Activated CD8-positive, alpha-beta T cell treated with anti-CD3 and anti-CD28 coated beads, Interleukin-2, amount 10 ng/mL, durations not matched to agents 7 days and 5 days (primary cell): ENCODE measurements at places on chromosomes 3 and 15.

- H3K4me1 ChIP-seq: peaks cover 11% of the 10 kb centered on the region
Measured at GRCh38 chr3:4695846-4696245, 202.7 kb downstream of the ITPR1 start.

- no peak for DNase-seq
- H3K4me3 ChIP-seq: no peak overlapping the region
Measured at GRCh38 chr15:92638291-92638708, 17.3 kb downstream of the FAM174B start.

- H3K4me3 ChIP-seq: no peak overlapping the region
- no peaks in the 10 kb centered on the region for H3K36me3 ChIP-seq
- H3K27me3 ChIP-seq: no peaks in the 10 kb centered on the region
Measured at GRCh38 chr3:174949523-174949922, 90.4 kb downstream of the NAALADL2 start.

GRCh38 chr15:93932164-93932776, 299.1 kb upstream of the MCTP2 start:
- H3K4me1 ChIP-seq: peaks cover 10% of the 10 kb centered on the region
- no peak overlapping the region for H3K4me3 ChIP-seq
- DNase-seq: no peak
- H3K36me3 ChIP-seq: no peaks in the 10 kb centered on the region
- H3K27me3 ChIP-seq: peaks cover 5% of the 10 kb centered on the region
